ENCODE measurements at places on chromosomes 7 and 10.

GRCh38 chr7:158649279-158649678 is 55.3 kb downstream of the NCAPG2 start:
- DNase-seq = no peak

DNA sequence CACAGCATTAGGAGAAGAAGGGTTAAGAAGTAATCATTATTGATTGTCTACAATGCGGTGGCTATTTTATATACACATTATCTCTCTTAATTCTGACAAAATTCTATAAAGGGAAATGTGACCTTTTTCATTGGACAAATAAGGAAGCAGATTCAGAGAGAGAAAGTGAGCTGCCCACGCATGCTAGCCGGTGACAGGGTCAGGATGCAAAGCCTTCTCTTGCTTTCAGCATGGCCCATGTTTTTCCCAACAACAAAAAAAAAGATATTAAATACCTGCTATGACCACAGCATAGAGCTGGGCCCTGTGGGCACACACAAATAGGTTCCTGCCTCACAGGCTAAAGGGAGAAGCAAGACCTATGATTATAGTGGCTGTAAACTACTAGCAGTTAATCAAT is 66.8 kb downstream of the PPP1R3C start:
- no peak for DNase-seq

- DNase-seq = no peak
These were observed 70.5 kb downstream of the SH3PXD2A start for GRCh38 chr10:103784723-103785418.

DNA sequence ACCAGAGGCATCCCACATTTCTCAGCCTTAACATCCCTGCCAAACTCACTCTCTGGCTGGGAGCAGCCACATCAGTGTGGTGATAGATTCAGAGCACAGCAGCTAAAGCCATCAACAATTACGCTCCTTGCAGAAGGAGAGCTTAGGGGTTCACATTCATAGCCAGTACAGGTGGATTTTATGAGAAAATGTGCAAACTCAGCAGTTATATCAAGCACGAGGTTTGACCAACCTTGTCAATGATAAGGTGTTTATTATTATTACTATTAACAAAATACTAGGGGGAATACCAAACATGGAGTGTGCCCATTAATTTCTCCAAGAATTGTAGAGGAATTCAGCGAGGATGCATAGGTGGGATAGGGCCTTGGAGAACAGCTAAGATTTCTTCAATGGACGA is 362.3 kb downstream of the WDR11 start:
- DNase-seq = no peak

DNA sequence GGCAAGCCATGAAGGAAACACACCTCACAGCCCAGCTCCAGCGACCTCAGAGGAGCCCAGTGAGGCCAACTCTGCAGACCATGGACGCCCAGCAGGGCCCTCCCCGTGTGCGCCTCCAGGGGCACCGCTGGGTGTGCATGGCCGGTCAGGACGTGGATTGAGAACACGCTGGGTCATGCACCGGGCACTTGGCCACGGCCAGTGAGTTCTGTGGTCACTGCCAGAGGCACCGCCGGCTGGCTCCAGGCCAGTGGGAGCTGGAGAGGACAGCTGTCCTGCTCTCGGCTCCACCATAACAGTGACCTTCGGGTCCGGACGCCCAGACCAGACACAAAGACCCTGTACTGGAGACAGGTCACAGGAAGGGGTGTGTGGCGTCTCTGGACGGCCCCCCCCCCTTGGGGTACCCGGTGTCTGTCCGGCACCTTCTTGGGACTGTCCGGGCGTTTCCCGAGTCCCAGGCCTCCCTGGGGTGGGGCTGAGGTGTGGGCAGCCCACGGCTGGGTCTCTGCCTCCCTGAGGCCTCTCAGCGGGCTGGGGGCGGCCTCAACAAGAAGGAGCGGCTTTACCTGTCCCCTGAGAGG is 50.4 kb upstream of the NKX6-2 start:
- DNase-seq = no peak

DNA sequence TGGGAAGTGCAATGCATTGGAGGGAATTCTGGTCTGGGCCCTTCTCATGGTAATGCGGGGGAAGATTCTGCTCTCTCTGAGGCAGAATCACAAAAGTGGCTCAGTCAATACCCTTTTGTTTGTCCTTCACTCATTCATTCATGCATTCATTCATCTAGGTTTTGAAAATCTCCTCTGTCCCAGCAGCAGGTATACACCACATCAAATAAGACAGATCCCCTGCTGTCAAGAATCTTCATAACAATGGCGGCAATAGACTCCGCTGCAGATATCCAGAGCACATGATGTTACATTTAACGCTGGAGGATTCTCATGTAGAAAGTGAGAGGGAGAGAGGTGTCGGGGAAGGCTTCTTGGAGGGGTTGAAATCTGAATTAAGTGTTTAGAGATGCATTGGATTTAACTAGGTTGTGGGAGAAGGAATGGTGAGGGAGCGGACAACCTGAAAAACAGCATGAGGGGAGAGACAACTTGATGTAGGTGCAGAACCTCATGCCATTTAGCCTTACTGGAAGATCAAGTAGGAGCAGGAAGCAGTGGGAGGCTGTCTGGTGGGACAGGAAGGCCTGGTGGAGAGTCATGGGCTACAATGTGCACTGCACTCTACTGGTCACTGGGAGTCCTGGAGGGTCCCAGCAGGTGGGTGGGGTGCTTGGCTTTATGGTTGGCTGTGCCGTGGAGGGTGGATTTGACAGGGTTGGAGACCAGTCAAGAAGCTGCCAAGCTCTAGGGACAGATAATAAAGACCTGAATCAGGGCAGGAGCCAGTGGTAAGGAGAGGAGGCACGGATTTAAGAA is 5.2 kb upstream of the FAM180A start:
- no peak for DNase-seq

DNA sequence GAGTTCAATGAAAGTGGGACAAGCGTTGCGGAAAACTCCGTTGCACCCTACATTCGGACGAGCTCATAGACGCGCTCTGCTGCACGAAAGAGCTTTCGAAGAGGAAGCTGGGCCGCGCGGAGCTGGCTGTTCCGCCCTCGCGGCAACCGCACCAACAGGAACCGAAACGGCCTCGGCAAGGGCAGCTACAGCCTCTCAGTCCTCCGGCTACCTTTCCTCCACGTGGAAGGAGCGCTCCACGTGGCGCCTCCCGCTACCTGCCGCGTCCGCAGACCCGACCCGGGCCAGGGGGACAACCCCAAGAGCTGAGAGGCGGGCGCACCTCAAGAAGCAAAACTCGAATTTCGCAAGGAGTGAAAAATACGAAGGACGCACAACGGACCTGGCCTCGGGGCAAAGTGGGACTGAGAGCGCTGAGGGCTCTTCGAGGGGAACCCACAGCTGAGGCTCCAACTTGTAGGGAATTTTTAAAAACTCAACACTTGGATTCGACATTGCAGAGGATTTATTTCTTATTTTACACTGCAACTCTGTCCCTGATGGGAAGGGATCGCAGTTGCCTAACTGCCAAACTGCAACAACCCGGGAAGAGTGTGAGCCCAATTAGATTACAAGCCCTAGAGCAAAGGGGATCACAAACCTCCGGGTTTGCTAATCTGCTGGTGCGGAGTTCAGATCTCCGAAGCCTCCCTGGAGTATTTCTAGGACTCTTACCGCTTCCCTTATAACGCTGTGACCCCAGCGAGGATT is 1.4 kb downstream of the HPSE2 start:
- peak; percentile 18 for DNase-seq

DNA sequence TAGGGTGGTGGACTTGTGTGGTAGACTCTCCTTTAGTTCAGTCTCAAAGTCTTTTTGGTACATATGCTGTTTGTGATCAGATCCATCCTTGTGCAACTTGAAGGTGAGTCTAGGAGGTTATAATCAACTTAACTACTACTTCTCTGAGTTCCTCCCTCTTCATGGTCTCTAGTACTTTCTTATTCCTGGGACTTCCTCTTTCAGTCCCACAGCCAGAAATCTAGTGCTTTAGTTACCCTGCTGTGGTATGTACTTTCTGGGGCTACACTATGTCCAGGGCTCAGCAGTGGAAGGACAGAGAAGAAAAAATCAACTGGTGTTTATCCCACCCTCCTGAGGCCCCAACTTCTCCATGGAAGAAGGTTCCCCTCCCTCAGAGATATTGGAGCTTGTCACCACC is 19.4 kb upstream of the ATAD1 start:
- no peak for DNase-seq

Data from neural crest cell (in vitro differentiated cells).